Epithelial cell of proximal tubule (primary cell): ENCODE measurements at places on chromosomes 6 and 20.

GRCh38 chr6:111031151-111031550 lies 49.3 kb downstream of the RPF2 start:
- no peak for DNase-seq

DNA sequence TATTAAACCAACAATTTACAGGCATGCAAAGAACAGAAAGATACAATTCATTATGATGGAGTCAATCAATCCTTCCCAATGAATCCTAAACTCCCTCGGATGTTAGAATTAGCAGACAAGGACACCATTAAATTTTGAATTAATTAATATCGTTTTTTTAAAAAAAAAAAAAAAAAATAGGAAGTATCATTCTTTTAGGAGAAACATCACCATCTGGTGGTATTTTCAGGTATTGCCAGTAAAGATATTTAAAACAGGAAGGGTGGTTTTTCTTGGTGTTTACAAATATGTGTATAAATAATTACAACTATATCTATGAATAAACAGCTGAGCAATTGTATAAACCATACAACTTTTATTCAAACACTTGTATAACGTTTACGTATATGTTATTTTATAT lies 564.4 kb downstream of the HAO1 start:
- DNase-seq = no peak

- DNase-seq = no peak
These were observed 129.5 kb downstream of the LRRC1 start for GRCh38 chr6:53924277-53924676.

GRCh38 chr20:25197183-25197869 lies 1.8 kb downstream of the ENTPD6 start:
- no peak for DNase-seq

DNA sequence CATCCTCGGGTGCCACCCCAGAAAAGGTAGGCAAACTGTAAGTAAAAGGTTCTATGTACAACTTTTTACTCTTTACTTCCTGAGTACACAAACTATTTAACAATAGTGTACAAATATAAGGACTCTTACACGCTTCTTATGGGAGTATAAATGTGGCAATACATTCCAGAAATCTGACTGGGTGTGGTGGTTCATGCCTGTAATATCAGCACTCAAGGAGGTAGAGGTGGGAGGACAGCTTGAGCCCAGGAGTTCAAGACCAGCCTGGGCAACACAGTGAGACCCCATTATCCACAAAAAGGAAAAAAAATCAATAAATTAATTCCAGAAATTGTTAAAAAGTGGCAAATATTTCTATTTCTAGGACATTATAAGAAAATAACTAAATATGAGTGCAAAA lies 48.9 kb downstream of the PIGU start:
- DNase-seq = no peak

- DNase-seq = peak; percentile 12
These were observed 18.6 kb downstream of the TREML2 start for GRCh38 chr6:41182069-41183034.
